Stimulated activated CD8-positive, alpha-beta memory T cell treated with anti-CD3 and anti-CD28 coated beads, Interleukin-4, amount 100 ng/mL, for 4 hours (primary cell): ENCODE measurements at places on chromosomes 12 and 14.

GRCh38 chr12:61780435-61780834 lies 479.8 kb upstream of the USP15 start:
- no peak for DNase-seq

- DNase-seq = no peak
Observed at GRCh38 chr12:19093218-19093617, 36.3 kb upstream of the PLEKHA5 start.

DNA sequence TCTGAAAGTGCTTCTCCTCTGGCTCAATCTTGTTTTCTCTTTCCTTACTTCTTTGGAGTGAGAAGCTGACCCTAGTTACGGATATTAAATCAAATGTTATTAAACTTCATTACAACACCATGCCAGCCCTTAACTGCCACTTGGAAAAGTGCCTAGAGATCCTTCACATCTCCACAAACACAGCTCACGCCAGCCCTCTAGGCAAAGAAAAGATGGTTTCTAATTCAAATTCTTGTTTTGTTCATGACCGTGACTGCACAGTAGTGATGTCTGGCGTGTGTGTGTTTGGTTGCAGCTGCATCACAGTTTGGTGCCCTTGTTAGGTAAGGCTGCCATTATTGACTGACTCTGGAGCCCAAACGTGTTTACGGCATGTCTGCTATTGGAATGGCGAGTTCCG lies 113.0 kb downstream of the BEGAIN start:
- no peak for DNase-seq

GRCh38 chr12:131603106-131603938 lies 107.6 kb upstream of the SFSWAP start:
- no peak for DNase-seq

DNA sequence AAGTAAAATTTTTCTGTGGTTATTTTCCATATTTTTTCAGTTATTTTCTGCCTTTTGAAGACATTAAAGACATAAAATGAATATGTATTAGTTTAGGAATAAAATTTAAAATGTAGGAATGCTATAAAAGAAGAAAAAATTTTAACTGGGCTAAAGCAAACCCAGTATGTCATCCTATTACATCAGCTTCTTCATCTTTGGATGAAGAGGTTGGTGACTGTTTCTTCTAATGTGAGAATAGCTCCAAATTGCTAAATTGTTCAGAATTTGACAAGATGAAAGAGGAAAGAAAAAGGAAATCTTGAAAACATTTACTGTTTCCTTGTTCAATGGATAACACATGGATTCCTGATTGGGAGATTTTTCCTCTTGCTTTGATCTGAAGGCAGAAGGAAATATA lies 52.7 kb upstream of the PZP start:
- no peak for DNase-seq

DNA sequence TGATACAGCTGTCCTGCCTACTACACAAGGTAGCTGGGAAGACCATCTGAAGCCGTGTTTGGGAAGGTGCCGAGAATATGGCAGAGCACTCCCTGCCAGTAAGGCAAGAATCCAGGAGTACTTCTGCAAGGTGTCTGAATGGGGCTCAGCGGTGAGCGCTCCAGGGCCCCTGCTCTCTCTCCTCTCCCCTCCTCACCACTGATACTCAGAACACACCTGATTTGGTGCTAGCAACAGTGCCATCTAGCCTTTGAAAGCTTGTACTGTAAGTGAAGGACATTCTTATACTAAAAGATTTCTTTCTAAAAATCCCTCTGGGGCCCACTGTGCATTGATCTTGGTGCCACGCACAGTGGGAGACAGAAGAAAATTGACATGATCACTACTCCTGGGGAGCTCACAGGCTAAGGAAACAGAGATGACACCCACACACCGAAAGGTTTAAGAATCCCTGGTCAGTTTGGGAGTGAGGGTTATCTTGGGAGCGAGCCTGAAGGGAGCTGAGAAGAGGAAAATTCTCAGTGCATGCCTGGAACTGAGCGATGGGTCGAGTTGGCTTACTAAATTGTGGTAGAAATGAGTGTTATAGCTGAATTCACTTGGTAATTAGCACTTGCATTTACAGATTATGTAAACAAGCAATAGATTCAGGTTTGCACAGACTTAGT lies 216.9 kb downstream of the NTF3 start:
- no peak for DNase-seq

- DNase-seq = no peak
Observed at GRCh38 chr14:50932592-50933495, 11.4 kb downstream of the PYGL start.

GRCh38 chr12:8590842-8591545 lies 21.7 kb downstream of the AICDA start:
- DNase-seq = no peak

DNA sequence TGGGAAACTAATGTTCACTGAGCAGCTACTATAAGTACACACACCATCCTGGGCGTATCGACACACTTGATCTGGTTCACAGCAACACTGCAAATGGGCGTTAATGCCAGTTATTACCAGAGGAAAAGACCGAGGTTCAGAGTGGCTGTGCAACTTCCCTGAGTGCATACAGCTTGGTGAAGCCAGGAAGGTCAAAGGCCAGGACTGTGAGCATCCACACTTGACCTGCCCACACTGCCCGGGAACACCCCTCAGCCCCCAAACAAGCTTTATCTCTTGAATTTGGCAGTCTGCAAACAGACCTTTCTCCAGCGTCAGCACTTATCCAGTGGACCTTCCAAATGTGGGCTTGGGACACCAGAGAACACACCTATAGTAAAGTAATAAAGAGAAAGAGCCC lies 312.6 kb downstream of the BCL11B start:
- DNase-seq = no peak

GRCh38 chr12:31590642-31591379 lies at the start of gene DENND5B:
Gene DENND5B, minus strand, starts transcription at chr12:31591136. Its CDS starts 304 bp downstream, at chr12:31590832.
- no peak for DNase-seq

DNA sequence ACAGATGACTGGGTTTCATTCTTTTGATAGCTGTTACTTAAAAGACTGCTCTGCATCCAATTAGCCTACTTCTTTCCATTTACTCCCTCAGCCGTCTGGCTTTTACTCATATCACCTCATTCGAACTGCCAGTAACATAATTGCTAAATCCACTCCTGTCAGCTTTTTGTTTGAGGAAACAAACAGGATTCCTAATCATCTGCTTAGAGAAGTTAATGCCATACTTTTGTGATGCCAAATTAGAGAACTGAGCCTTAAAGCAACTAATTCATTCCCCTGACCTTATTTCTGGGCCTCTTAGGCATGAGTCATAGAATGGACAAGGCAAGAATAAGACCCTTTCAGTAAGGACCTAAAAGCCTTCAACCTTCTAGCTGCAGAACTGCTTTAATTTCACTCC lies 2.9 kb downstream of the OXA1L start:
- DNase-seq = no peak

- DNase-seq = no peak
Observed at GRCh38 chr12:74984631-74985030, 225.0 kb downstream of the KCNC2 start.

GRCh38 chr12:113783811-113784210 lies 182.3 kb downstream of the RBM19 start:
- no peak for DNase-seq

- DNase-seq = no peak
Observed at GRCh38 chr12:126447346-126447745, 1382.1 kb downstream of the AACS start.

DNA sequence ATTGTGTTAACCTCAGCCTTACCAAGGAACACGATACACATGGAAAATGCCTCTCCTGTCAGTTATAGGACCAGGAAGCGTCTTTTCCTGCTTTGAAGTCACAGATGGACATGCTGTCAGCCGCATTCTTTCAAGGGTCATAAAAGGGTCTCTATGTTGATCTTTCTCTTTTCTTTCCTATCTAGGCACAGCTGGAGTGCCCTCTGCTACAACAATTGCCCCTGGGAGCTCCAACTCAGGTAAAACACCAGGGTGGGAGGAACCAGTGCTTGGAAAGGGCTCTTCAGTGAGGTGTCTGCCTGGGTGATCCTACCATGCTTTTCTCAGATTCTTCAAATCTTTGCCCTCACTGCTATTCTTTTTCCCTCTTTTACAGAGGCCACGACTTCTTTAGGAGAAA lies 157.4 kb upstream of the CNTN1 start:
- DNase-seq = no peak

DNA sequence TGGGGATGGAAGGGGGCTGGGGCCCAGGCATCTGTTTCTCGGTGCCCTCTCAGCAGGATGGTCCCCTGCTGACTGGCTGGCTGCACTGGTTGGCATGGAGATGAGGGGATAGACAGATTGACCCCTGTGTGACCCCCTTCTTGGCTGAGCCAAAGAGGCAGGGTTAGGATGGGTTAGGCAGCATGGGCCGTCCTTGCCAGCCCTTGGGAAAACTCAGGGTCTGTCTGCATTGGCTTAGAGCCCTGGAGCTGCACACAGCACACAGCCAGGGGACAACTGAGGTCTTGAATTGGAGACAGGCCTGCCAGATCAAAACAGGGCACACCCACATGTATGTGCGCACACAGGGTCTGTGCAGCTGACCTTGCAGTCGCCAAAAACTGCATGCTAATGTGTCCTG lies 11.2 kb upstream of the LRP1-AS start:
- DNase-seq = no peak

GRCh38 chr12:41465526-41465925 lies 277.4 kb downstream of the PDZRN4 start:
- DNase-seq = no peak

- DNase-seq = no peak
Observed at GRCh38 chr14:94542111-94542810, 19.0 kb upstream of the SERPINA4 start.

GRCh38 chr12:101859664-101860607 lies 17.4 kb upstream of the DRAM1 start:
- DNase-seq = no peak

DNA sequence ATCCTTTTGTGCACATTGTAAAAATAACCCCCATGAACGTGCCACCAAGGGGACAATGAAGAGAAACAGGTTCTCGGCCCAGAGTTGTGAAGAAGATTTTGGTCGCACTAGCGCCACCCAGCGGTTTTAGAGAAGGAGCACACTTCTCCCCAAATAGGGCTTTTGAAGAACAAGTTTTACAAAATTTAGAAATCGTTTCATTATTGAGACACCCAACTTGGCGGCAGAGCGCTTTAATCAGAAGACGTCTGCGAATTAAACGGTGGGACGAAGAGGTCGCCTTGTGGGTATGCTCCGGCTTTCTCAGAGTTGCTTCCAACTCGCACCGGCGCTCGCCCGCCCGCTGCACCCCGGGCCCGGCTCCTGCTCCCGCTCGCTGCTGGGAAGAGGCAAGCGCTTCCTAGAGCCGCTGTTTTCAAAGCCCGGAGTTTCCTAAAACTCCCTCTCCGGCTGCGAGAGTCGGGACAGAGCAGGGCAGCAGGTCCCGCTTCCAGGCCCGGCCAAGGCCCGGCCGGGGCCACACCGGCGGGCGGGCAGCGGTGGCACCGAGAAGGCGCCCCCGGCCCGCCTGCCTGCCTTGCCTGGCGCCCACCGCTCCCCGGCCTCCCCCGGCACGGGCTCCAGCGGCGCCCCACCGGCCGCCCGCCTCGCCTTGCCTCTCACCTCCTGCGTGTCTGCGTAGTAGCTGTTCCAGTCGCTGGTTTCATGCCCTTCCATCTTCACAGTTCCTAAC lies 645 bp downstream of the FOXA1 start:
- DNase-seq = no peak

GRCh38 chr14:85947461-85948139 lies 417.7 kb downstream of the FLRT2 start:
- no peak for DNase-seq

DNA sequence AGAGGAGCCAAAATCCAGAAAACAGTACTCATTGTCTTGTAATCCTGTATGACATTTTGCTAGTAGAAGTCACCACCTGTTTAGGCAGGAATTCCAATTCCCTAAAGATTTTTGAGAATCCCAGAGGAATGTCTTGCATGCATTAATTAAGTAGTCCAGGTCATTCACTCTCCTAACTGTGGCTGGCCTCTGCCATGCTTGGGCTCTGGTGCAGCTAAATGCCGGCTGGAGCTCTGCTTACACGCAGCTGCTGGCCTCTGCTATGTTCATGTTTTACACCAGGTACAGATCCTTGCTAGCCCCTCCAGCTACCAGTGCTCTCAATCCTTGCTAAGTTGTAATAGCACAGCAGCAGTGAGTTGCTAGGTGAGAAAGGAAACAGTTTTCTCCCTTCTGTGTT lies 16.3 kb upstream of the HIF1A start:
- no peak for DNase-seq

DNA sequence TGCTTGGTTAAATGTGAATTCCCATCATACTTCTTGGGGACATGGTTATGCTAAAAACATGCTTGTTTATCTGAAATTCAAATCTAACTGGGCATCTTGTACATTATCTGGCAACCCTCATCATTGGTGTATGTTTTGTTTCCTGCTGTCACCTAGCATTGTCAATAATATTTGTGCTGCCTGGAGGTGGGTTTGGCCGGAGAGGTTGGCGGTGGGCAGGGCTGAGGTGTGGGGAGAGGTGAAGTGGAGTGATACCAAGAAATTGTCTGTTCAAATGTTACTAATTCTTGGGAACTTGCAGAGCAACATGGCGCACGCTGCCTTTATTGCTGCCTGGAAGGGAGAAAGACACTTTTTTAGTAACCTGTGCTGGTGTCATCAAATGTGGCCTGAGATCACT lies 280.5 kb downstream of the VRK1 start:
- no peak for DNase-seq

GRCh38 chr14:51993285-51993920 lies 4.1 kb downstream of the RTRAF start:
- no peak for DNase-seq

- no peak for DNase-seq
Observed at GRCh38 chr14:102690509-102691286, 86.6 kb upstream of the TRAF3 start.

DNA sequence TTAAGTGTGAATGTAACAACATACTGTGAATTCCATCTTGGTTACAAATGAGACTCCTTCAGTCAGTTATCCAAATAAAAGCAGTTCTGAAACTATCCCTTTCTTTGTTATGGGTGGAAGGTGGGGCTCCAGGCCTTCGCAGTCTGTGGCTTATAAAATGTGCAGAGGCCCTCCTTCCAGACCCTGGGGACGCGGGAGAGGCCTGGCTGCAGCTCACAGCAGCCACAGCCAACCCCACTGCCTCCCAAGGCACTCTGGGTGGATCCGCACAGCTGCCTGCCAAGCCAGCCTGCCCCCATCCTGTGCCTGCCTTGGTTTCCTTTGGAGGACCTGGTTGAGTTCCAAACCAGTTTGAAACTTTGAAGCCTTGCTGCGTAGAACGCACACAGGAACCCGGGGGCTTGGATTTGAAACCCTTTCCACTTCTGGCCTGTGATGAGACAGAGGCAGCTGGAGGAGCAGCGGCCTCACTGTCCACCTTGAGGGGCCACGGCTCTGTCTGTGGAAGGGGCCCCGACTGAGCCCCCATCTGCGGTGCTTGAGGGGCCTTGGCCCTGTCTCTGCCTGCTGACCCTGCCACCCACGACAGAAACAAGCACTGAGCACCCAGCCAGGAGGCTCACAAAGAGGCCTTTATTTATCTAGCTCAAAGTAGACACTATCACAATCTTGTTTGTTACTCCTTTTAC lies 30.4 kb downstream of the CCNK start:
- DNase-seq = no peak
